ENCODE measurements at places on chromosomes 16 and 17.

GRCh38 chr17:41919165-41919817, 540 bp upstream of the ACLY start:
- peak; percentile 2 for DNase-seq

DNA sequence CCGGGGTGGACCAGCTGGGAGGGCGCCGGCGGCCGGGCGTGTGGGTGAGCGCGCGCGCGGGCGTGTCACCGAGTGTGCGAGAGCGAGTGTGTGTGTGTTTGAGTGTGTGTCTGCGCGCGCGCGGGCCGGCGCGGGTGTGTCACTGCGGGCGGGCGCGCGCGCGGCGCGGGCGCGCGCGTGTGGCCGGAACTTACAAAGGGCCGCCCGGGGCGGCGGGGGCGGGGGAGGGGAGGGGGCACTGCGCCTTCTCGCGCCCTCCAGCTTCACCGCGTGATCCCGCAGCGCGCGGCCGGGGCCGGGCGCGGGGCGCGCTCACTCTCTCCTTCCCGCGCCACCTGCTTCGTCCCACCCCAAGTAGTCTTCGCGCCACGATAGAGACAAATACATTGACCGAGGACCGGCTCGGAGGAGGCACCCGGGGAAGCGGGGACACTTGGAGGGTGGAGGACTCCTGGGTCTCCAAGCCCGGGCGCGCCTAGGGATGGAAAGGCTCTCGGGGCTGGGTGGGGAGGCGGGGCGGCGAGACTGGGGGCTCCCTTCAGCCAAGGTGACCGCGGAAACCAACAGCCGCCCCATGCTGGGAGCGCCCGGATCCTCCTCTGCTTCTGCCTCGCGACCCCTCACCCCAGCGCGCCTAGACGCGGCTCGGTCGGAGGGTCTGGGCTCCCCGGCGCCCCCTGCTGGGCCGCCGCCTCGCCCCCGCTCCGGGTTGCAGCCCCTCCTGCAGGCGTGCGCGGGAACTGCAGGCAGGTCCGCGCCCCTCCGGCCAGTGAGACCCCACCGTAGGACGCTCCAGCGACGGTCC, at the start of gene SRCIN1:
TSS of gene SRCIN1 (minus strand) at position 112 of the 805 bp plus-strand sequence. CDS start 247 bp downstream, outside the sequence.
- DNase-seq, result peak; percentile 26

GRCh38 chr17:18187821-18188761, 4.5 kb downstream of the ALKBH5 start:
- no peak for DNase-seq

- DNase-seq, result no peak
Observed at GRCh38 chr16:8183176-8184099, 406.9 kb downstream of the TMEM114 start.

- DNase-seq, result no peak
Observed at GRCh38 chr17:39799395-39799794, 61.7 kb downstream of the GRB7 start.

- DNase-seq, result peak; percentile 77
Observed at GRCh38 chr16:89556750-89557689, 3.5 kb upstream of the RPL13 start.

DNA sequence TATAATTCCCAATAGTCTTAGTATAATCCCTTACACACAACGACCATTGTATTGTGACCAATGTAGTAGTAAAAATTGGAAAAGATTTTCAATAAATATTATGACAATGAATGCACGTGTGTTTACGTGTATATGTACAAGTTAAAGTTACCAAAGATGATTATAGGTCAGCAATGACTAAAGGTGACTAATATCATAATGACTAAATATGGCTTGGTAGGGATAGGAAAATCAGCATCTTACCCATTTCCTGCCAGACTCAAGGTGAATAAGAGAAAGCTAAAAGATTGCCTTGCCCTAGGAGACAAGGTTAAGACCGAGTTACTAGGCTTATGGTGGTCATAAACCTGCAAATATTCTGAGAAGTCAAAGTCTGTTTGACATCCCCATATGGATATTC, 34.4 kb downstream of the CPD start:
- no peak for DNase-seq

DNA sequence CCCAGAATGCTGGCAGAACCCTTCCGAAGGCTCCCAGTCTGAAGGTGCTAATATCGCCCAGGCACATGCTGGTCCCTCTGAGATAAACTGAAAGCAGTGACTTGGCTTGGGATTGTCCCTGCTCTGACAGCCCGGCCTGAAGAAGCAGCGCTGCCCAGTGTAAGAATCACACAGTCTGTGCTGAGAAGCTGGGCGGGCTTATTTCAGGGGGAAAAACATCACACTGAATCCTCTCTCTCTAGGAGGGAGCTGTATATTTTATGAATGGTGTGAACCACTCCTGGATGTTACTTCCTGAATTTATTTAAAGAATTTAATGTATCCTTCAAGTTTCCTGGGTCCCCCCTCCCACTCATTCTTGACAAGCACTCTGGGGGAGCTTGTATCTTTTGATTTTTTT, 36.3 kb downstream of the GAS7 start:
- DNase-seq, result no peak

- DNase-seq, result no peak
Observed at GRCh38 chr16:28943281-28943680, 7.5 kb upstream of the NFATC2IP start.

DNA sequence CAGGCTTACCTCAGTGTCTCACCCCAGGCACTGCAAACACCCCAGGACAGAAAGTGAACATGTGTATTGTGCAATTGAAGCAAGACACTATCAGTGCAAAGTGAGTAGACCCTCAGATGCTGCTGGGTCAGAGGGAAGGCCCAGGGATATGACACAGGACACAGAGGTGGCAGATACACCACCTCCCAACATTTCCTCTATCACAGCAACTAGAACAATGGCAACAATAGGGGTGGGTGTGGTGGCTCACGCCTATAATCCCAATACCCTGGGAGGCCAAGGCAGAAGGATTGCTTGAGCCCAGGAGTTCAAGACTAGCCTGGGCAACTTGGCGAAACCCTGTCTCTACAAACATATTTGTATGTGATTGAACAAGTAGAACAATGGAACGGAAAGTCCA, 22.5 kb downstream of the MILR1 start:
- no peak for DNase-seq

- DNase-seq, result no peak
Observed at GRCh38 chr16:12050361-12050760, 73.8 kb downstream of the SNX29 start.

GRCh38 chr16:72172105-72173034, at the start of gene PMFBP1:
Gene PMFBP1, minus strand, starts transcription at chr16:72172155. Its CDS starts 947 bp downstream, at chr16:72171208.
- no peak for DNase-seq

- no peak for DNase-seq
Observed at GRCh38 chr16:71709229-71709781, 15.2 kb downstream of the PHLPP2 start.

- DNase-seq, result no peak
Observed at GRCh38 chr17:31216031-31216751, 80.8 kb downstream of the OMG start.

DNA sequence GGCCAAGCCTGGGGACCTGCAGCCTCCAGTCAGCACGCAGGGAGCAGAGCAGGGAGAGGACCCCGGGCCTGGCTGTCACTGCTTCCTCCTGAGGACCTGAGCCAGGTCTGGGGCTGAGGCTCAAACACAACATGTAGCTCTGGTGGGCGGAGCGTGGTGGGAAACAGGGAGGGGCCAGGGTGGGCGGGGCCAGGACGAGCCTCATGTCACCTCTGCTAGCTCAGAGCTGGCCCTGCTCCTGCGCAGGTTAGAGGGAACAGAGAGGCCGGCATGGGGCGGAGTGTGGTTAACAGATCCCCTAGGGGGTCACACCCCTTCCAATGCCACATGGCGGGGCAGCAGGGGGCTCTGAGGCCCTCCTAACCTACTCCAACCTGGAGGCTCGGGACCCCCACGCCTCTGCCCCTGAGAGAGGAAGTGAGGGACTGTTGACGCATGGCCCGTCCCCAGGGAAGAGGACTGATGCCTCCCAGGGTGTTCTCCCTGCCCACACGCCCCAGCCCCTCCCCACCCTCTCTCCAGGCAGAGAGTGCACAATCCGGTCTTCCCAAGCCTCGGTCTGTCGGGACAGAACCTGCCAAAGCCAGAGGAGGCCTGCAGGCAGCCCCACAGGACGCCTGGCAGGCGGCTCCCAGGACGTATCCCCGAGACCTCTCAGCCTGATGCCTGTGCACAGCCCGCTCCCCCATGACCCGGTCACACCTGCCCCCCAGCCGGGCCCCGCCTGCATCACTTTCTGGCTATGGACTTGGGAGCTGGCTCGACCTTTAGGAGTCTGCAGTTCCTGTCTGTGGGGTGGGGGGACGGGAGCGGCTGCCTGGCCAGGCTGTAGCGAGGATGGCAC, 15.2 kb downstream of the PIEZO1 start:
- DNase-seq, result no peak

DNA sequence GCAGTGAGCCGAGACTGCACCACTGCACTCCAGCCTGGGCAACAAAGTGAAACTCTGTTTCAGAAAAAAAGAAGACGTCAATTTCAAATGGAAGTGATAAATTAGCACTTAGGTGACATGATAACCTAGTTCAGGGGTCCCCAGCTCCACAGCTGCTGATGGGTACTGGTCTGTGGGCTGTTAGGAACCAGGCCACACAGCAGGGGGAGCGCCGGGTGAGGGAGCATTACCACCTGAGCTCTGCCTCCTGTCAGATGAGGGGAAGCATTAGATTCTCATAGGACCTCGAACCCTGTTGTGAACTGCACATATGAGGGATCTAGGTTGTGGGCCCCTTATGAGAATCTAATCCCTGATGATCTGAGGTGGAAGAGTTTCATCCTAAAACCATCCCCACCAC, 253.0 kb downstream of the FOXL1 start:
- no peak for DNase-seq

- DNase-seq, result no peak
Observed at GRCh38 chr17:58120195-58120822, 27.9 kb upstream of the OR4D1 start.

DNA sequence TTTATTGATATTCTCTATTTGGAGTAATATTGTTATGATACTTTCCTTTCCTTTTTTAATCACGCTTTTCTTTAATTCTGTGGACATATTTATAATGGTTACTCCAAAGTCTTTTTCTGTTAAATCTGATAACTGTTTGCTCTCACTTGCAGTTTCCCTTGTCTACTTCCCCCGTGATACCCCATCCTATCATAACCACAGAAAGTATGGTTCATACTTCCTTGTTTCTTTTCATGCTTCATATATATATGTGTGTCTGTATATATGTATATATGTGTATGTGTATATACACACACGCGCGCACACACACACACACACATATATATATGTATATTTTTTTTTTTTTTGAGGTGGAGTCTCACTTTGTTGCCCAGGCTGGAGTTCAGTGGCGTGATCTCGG, 23.5 kb downstream of the SPECC1 start:
- no peak for DNase-seq

- no peak for DNase-seq
Observed at GRCh38 chr16:30351586-30352419, 3.3 kb downstream of the CD2BP2 start.

- DNase-seq, result no peak
Observed at GRCh38 chr17:14068542-14069250, 608 bp upstream of the COX10 start.

DNA sequence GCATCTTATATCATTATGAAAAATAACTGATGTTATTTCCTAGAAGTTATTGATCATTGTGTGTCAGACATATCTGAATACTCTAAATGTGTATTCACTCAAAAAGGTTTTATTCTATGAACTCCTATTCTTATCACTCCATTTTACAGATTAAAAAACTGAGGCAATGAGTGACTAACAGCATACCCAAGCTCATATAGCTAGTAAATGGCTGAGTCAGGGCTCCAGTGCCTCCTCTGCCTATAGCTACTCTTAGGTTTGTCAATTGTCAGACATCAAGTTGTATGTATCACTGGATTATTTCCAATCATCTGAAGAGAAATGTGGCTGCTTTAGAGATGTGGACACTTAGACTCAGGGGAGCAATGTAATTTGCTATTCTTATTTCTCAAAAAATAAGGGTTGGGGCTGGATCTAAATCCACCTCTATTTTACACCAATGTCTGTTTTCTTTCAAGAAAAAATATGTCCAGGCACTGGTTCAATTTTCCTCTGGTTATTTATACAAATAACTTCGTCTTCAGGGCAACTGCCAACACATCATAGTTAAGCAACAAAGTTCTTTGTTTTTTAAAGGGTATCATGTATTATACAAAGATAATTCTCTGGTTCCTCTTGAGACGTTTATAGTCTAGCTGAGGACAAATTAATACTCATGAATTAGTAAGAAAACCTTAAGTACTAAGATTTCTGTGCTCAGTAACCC, 328.9 kb upstream of the MAF start:
- no peak for DNase-seq

- DNase-seq, result peak; percentile 4
Observed at GRCh38 chr17:8785547-8786413, 13.4 kb downstream of the MFSD6L start.

DNA sequence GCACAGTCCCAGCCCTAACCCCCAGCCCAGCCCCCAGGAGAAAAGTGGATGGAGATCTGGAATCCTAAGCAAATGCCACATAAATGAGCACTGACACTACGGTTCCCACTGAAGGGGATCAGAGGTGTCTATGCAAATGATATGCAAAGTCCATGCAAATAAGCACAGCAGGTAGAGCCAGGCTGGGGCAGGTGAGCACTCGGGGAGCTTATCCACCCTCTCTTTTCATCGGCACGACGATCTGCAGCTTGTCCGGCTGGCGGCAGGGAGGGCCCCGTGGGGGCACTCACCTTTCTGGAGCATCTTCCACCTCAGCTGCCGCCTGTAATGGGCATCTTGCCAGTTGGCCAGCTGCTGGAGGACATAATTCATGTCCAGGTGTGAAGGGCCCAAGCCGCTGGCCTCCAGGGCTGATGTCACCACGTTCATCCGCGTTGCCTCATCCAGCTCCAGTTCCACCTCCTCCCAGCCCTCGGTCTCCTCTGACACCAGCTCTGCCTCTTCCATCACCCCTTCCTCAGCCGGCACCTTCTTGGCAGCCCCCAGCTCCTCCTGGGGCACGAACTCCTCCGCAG, 9.9 kb downstream of the HAP1 start:
- DNase-seq, result no peak

DNA sequence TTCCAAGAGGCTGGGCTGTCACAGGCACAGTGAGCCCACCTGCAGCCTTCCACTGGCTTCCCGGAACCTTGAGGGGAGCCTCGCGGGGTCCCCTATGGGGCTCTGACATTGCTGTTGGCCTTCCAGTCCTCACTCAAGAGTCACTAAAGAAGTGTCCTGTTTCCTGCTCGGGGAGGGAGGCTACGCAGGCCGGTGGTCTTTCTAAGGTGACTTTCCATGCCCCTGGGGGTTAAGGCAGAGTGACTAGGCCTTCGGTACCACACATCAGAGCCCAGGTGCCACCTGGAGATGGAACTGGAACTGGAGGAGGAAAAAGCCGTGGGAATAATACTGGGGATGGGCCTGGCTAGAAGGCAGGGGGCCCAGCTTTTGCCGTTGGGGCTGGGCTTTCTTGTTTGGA, 72.1 kb downstream of the IL21R start:
- DNase-seq, result no peak

DNA sequence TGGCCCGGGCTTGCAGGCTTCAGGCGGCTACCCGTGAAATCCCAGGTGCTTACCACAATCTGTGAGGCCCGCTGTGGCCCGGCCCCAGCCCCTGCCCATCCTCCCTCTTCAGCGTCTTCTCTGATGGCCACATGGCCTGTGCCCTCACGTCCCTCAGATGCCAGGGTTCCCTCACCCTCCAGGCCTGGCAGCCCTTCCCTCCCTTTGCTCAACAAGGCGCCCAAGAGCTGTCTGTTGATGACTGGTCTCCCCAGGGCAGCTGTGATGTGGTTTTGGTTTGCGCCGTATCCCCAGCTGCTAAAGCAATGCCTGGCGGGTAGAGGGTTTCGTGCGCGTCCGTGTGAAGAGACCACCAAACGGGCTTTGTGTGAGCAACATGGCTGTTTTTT, 35.1 kb downstream of the PMM2 start:
- no peak for DNase-seq

GRCh38 chr16:86015606-86016005, 116.6 kb downstream of the IRF8 start:
- no peak for DNase-seq

GRCh38 chr17:45813048-45813725, 29.1 kb downstream of the CRHR1 start:
- DNase-seq, result no peak

All from stimulated activated CD4-positive, alpha-beta T cell treated with anti-CD3 and anti-CD28 coated beads, Interleukin-1b, Interleukin-23, amount 100 ng/mL, for 1 hour (primary cell).